ENCODE measurements at places on chromosomes 1 and 21.

DNA sequence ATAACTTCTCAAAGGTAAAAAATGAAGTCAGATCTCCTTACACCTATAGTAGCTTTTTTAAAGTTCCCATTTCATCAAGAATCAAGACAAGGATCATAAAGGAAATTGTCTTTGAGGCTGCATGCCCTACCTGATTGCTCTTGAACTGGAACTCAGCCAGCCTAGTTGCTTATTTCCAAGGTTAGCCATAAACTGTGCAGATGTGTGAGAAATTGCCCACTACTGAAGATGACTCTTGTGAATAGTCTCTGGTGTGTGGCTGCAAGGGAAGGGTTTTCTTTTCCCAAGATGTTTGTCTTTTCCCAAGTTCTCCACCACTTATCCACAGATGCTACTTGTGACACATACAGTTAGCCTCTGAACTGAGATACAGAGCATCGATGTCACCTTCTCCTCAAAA is 81.7 kb upstream of the DUSP10 start:
- DNase-seq: no peak

GRCh38 chr1:16204634-16205333 is 7.7 kb downstream of the ARHGEF19 start:
- DNase-seq: no peak

GRCh38 chr1:15848143-15848928 is 829 bp downstream of the SPEN start:
- DNase-seq: peak; percentile 40

DNA sequence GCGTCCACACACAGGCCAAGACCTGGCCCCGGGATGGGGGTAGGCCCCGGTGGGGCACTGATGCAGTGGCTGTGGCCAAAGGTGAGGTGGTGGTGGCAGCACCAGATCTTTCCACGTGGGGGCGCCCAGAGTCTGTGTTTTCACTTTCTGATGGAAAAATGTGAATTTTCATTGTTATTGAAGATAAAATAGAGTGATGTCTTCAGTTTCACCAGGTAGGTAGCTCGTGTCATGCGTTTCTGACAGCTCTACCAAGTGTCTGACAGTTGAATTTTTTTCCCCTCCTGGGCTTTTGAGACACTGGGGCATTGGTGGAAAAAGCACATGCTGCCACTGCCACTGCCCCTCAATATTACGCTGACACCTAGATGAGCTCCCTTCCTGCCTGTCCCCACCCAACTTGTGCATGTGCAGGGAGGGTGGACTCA is 40.0 kb upstream of the MAGOH start:
- DNase-seq: peak; percentile 73

DNA sequence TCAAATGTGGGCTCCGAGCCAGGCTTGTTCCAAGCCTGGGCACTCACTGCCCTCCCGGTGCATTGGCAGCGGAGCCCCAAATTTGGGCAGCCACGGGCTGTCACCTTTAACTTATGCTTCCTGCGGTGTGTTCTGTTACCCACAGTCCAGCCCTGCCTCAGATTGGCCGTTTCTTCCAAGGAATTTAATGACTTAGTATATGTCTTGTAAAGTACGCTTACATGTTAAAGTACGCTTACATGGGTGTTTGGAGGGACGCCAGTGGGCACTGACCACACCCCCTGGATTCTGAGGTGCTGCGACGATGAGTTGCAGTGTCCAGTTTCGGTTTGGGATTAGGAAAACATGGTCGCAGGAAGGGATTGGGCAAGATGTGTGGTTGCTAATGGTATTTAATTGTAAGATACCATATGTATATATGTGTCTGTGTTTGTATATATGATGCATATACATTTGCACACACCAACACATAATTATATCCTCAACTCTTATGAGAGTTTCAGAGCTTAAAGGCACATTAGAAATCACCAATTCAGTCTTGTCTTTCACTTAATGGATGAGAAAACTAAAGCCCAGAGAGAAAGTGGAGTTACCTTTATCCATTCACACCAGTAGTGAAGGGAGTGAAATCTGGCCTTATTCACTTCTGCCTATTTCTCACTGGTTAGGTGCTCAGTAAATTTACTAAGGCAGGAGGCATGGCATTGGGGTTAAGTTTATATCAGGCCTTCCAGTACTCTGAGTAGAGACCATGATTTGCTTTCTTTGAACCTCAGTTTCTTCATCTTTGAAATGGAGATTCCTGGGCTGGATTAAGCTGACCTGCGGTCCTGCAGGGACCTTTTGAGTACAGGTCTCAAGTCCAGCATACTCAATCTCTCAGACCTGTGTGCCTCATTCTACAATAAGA is 1.0 kb downstream of the SMYD2 start:
- DNase-seq: no peak

DNA sequence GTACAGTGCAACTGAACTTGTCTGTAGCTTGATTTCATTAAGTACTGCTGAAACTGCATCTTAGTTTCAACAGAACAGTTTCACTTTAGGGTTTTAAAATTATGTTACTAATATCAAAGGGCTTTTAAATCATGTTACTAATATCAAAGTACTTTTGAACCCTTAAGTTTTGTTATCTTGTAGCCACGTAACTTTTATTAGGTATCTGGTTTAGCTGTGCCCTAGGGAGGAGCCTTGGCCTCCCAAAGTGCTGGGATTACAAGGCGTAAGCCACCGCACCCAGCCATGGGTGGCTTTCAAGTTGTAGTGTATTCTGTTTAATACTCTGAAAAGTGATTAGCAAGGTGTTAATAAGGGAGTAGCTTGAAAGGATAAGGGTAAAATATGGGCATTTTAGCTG is 2.0 kb downstream of the KDM4A start:
- no peak for DNase-seq

DNA sequence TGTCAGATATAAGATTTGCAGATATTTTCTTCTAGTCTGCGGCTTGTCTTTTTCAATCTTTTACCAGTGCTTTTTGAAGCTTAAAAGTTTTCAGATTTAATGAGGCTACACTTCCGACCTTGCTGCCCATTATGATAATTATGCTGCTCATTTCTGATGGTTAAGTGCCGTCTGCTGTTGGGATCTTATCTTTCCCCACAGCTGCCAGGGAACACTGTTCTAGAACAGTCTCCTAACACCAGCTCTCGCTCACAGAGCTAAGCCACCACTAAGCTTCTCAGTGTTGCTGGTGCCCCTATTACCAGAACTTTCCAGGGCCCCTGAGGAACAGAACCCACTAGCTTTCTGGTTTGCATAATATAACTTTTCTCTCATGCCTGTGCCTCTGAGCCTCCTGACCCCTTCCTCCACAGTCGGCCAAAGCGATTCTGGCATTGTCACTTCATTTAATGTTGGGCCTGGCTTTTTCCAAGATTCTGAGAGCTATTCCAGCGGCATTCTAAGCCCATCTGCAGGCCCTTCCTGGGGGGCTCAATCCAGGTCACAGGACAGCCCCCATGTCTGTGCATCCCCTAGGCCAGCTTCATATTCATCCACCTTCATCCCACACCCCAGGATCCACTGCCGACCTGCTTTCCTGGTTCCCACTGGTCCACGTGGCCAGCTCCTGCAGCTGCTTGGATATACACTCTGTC is 237.0 kb downstream of the PTPRU start:
- DNase-seq: no peak

GRCh38 chr1:186178426-186179043 is 196.5 kb downstream of the TPR start:
- no peak for DNase-seq

- DNase-seq: no peak
Measured at GRCh38 chr1:84480650-84481049, 1.6 kb downstream of the RPF1 start.

- DNase-seq: no peak
Measured at GRCh38 chr21:44485254-44485793, 30.0 kb downstream of the LRRC3 start.

DNA sequence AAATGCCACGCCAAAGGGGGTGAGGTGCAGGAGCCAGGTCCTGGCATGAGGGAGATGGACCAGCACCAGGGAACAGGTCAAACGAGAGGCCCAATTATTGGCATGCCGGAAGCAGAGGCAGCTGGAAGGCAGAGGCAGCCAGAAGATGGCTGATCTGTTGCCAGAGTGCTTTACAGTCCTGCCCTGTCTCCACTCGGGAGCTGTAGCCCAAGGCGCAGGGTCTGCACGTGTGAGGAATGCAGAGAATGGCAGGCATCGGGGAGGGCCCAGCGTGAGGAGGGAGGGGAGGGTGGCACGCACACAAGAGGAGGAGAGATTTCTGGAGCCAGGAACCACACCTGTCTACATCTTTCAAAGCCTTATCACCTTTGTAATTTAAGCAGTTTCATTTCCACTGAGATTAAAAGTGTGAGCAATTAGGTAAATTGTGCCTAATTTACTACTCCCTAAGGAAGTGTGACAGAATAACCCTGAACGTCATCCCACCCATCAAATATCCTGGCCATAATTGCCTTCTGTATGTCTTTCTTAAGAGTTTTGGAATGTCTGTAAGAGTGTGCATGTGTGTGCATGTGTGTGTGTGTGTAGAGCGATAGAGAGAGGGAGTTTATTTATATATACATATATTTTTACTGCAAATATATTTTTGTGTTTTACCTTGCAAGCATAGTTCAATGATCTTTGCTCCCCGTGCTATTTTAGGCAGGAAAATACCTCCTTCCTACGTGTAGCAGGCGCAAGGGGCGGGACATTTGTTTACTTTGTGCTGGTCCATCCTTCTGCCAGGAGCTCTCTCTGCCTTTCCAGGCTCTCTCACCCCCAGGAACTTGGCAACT is 125.5 kb upstream of the SERBP1 start:
- DNase-seq: no peak

GRCh38 chr1:85042413-85042812 is 5.9 kb downstream of the MCOLN3 start:
- no peak for DNase-seq

DNA sequence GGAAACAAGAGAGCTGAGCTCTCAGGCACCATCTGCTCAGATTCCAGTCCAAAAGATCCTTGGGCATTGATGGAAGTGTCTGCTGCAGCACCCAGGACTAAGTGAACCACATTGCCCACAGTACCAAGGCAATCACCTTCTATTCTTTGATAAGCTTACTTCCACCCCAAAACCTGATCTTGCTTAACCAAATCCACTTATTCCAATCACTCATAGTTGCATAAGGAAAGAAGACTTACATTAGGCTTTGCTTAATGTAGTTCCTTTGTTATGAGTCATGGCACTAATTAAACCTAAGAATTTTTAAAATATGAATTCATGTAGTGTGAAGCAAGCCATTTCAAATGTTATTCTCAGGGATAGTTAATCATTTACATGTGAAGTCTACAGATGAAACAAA is 84.5 kb downstream of the UCHL5 start:
- no peak for DNase-seq

GRCh38 chr1:59595774-59596173 is 219.0 kb upstream of the HOOK1 start:
- DNase-seq: no peak

- DNase-seq: no peak
Measured at GRCh38 chr1:22861764-22862440, 110.8 kb downstream of the LACTBL1 start.

GRCh38 chr1:190747704-190748103 is 270.0 kb upstream of the BRINP3 start:
- DNase-seq: no peak

DNA sequence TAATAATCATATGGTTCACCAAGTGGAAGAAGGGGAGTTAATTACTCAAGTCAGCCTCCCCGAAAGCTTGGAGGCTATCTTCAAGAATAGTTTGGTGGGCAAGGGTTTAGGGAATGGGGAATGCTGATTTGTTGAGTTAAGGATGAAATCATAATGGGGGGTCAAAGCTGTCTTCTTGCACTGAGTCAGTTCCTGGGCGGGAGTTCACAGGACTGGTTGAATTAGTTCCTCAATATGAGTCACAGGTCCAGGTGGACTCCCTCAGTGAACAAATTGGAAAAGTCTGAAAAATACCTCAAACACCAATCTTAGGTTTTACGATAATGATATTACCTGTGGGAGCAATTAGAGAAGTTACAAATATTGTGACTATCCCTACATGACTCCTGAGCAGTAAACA is 115.2 kb upstream of the COA6 start:
- no peak for DNase-seq

DNA sequence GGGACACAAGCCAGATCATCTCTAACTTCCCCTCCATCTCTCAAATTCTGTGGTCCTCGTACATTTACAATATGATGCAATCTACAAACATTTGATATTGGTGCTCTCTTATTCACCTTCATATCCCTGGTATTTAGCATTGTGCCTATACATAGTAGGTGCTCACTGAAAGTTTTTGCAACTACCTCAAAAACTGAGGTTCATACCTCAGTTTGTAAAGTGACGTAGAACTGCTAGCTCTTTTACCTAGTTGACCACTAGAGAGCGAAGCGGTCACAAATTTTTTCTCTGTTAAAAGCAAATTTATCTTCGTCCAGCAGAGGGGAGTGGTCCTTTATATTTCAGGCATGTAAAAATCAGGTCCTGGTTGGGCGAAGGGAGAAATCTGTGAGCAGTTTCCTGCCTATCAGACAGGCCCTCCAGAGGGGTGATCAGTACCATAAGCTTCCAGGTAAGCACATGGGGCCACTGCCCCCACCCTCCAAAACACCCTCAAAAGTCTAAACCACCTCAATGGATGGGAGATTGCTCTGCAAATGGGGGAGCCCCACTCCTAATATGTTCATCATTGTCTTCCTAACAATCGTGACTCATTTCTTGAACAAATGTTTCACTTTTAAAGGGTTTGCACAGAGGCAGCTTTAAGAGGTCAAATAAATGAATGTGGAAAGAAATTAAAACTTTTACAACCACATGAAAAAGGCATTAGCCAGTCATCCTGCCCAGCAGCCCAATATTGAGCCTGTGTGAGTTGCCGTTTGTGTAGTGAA is 10.6 kb upstream of the HLCS start:
- DNase-seq: no peak

- DNase-seq: peak; percentile 25
Measured at GRCh38 chr1:200530623-200531261, 89.8 kb downstream of the KIF14 start.

DNA sequence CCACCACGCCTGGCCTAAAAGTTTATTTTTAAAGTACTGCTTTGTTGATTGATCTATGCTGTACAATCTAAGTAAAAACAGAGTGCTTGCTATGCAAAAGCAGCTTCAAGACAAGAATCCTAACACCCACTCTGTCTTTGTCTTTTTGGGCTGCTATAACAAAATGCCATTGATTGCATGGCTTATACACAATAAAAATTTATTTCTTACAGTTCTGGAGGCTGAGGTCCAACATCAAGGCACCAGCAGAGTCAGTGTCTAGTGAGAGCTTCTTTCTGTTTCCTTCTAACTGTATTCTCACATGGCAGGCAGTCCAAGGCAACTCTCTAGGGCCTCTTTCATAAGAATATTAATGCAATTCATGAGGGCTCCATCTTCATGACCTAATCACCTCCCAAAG is 63.6 kb upstream of the GJA5 start:
- no peak for DNase-seq

- no peak for DNase-seq
Measured at GRCh38 chr1:40199126-40199525, 37.9 kb downstream of the RLF start.

GRCh38 chr1:22507587-22507986 is 55.7 kb upstream of the EPHA8 start:
- DNase-seq: no peak

DNA sequence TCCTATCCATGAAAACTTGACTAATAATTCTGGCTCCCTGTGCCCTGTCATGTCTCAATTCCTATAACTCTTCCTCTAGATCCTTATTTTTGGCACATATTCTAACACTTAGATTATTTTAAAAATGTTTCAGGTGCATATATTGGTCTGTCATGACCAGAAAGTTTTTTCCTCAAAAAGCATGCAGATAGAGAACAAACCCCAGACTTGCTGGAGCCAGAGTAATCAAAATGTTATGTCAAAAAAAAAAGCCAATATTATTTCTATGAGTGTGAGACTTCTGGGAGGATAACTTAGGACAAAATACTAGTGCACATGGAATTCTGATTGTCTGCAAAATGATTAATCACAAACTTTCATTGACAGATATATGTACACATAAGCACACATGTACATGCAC is 135.1 kb upstream of the MROH9 start:
- no peak for DNase-seq
